Left kidney (tissue), 8 donors: ENCODE measurements at places on chromosomes 3 and 15. TPM values are rescaled to one million over a fixed set of nuclear protein-coding genes. Genes with fewer than 3 reads are reported as not detected.

- no peak for DNase-seq
Measured at GRCh38 chr3:157220211-157220610, 60.3 kb upstream of the CCNL1 start.

DNA sequence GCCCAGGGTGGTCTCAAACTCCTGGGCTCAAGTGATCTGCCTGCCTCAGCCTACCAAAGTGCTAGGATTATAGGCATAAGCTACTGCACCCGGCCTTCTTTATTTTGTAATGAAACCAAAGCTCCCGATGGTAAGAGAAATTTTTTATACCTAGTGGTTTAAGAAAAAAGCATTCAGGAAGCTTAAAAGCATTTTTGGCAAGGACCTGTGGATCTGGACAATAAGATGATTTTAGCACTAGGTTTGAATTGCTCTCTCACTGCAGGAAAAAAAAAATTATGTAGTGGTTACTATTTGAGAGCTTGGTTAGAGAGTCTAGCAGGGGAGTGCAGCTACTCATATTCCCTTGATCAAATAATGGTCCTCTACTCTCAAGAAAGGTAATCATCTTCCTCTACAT is 64.9 kb upstream of the PIK3R4 start:
- no peak for DNase-seq

Gene CCR8
- not detected for polyA plus RNA-seq

GRCh38 chr15:68305420-68305871 is 27.9 kb downstream of the FEM1B start:
- DNase-seq = no peak

DNA sequence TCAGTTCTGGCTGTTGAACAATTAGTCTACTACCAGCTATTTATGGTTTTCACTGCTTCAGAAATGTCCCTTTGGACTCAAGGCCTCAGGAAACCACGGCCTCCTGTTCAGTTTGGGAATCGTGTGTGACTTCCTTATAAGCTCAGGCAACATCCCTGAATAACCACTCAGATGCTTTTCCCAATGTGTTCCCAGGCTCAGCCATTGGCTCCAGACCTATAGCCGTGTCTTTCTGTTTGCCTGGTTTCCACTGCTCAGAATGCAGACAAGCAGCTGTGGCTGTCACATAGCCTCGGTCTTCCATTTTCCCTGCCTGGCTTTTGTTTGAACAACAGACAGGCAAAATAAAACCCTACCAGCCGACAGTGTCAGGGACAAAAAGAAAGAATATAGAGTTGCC is 63.2 kb upstream of the ATP2B2 start:
- DNase-seq = no peak

DNA sequence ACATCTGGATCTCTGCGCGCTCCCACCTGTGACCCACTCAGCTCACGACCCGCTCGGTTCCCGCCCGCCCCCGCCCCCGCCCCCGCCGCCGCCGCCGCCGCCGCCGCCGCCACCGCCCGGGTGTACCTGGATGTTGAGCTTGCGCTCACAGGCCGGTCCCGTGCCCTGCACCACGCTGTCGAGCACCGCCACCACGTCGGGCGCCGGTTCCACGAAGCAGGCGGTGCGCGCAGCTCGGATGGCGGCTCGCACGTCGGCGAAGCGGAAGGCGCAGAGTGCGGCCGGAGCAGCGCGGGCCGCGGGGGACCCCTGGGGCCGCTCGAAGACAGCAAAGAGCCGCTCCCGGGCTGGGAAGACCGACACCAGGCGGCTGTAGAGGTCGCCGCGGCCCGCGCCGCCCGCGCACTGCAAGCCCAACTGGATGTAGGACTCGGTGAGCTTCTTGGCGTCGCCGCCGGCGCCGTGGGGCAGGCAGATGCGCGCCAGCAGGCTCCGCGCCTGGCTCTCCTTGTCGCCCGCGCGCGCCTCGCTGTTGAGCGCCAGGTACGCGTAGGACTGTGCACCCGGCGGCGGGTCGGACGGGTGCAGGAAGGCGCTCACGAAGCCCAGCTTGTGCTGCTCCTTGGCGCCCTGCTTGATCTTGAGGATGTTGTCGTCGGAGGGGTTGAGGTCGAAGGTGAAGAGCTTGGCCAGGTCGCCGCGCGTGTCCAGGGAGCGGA is 1.1 kb downstream of the PLXND1 start:
- no peak for DNase-seq

DNA sequence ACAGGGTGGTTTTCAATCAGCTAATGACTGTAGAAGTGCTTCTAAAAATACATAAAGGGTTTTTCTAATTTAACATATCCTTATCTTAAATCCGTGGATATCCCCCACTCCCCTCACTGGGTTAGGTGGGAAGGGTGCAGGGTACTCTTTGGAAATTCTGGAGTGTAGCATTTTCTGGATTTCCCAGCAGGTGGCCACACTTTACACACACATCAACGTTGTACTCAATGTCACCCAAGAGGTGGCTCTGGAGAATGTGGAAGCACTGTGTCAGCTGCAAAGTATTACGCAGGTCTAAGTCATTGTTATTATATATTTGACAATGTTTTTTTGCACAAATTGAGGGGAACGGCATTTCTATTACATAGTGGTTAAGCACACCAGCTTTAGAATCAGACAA is 168.8 kb downstream of the CHDH start:
- no peak for DNase-seq

Gene GNAT1
- not detected for polyA plus RNA-seq

Gene CCDC71
- 21.0 TPM for polyA plus RNA-seq

Gene GOLGA8T
- polyA plus RNA-seq = 0.35 TPM

DNA sequence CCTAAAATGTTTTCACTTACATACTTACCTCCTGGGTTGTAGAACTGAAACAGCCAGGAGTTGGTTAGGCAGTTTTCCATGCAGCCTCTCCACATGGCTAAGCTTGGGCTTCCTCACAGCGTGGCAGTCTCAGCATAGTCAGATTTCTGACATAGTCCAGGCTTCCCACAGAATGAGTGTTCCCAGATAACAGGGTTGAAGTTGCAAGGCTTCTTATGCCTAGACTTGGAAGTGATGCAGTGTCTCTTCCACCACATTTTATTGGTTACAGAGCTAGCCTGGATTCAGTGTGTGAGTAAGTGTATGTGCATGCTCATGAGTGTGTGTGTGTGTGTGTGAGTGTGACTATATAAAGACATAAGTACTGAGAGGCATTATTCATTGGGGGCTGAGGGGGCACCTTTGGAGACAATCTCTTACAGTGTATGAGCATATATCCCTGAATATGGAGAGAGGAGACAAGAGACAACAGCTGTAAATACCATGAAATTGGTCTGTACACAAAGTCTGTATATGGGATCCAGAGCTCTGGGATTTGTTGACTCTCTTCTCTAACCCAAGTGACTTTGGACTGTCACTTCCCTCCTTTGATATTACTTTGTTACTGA is 78.1 kb downstream of the ZNF621 start:
- DNase-seq = no peak

DNA sequence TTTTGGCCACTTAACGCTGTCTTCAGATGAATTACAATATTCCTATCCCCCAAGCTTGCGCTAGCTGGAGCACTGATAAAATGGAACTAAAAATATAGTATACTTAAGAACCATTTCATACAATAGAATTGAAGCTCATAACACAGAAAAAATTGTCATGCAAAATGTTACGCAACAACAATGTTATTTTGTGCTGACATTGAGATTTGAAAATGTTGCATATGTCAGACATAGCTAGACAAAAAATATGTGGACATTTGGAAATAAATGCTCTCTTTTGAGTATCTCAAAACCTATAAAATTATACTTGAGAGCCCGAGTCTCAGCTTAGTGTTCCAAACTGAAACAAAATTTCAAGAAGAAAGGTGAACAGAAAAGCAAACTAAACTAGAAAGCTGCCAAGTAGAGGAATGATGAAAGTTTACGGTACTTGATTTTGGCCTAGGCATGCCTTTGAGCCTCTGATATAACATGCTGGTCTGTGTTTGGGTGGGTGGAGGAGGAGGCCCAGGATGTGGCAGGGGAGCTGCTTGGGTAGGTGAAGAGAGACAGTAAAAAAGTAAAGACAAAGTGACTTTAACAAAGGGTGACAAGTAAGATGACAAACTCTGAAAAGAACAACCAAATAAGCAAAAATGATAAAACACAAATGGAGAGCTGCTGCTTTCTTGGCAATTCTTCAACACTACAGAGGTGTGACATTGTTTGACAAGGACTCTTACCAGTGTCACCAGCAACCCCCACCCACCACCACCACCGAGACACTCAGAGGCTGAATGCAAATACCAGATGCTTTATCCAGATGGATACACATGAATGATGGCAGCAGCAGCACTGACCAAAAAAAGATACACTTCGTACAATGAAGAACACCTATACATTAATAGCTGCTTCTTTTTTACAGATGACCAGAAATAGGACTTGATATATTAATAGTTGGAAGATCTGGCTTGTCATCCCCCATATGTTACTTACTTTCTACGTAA is 129.3 kb upstream of the FEZF2 start:
- no peak for DNase-seq
